H9 (cell line): ENCODE measurements at places on chromosomes 7 and 10.

GRCh38 chr10:13973742-13974141, 357.0 kb downstream of the FRMD4A start:
- DNase-seq: no peak

DNA sequence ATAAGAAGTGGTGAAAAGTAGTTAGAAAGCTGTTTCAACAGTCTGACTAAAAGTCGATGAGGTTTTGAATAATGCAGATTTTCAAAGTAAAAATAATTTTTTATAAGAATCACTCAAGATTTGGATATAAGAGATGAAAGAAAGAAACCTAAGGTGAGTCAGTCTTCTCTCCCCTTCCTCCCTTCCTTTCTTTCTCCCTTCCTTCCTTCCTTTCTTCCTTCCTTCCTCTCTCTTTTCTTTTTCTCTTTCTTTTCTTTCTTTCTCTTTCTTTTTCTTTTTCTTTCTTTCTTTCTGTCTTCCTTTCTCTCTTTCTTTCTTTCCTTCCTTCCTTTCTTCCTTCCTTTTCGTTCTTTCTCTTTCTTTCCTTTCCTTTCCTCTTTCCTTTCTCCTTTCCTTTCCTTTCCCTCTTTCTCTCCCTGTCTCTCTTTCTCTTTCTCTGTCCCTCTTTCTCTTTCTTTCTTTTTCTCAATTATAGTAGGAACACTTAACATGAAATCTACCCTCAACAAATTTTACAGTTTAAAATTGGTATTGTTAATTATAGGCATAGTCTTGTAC, 308.6 kb downstream of the ARL4A start:
- no peak for DNase-seq

GRCh38 chr7:33177876-33178275, 48.5 kb downstream of the BBS9 start:
- DNase-seq: no peak

- DNase-seq: no peak
Measured at GRCh38 chr7:29552392-29552791, 11.2 kb upstream of the PRR15 start.

DNA sequence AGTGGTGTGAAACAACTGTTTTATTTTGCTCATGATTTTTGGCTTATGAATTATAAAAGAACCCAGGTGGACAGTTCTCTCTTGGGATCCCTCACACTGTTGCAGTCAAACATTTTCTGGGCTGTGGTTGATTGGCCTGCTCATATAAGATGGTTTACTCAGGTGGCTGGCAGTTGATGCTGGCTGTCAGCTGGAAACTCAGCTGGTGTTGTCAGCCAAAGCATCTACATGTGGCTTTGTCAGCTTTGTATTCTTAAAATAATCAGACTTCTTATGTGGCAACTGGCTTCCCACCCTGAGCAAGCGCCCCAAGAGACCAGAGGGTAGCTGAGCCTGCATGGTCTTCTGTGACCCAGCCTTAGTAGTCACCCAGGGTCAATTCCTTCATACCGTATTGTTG, 534.7 kb downstream of the NRG3 start:
- DNase-seq: no peak

GRCh38 chr7:84113286-84113685, 81.3 kb downstream of the SEMA3A start:
- DNase-seq: no peak

- no peak for DNase-seq
Measured at GRCh38 chr10:110372656-110373055, 67.9 kb upstream of the SMNDC1 start.

DNA sequence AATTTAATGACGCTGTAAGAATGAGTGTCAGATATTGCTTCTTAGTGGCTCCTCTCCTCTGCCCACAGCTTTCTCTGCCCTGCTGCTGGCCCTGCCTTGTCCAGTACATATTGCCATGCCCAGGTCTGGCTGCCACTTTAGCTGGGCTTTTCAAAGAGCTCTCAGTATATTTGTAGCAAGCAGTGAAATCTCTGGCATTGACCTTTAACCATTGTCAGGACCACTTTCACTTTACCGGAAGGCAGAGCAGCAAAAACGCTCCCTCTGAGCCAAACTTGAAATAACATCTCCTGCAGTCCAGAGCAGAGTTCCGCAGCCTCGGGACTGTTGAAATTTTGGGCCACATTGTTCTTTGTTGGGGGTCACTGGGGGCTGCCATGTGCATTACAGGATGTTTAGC, 13.8 kb downstream of the PDSS1 start:
- no peak for DNase-seq

GRCh38 chr10:119478111-119478802, 64.3 kb downstream of the RGS10 start:
- DNase-seq: no peak

DNA sequence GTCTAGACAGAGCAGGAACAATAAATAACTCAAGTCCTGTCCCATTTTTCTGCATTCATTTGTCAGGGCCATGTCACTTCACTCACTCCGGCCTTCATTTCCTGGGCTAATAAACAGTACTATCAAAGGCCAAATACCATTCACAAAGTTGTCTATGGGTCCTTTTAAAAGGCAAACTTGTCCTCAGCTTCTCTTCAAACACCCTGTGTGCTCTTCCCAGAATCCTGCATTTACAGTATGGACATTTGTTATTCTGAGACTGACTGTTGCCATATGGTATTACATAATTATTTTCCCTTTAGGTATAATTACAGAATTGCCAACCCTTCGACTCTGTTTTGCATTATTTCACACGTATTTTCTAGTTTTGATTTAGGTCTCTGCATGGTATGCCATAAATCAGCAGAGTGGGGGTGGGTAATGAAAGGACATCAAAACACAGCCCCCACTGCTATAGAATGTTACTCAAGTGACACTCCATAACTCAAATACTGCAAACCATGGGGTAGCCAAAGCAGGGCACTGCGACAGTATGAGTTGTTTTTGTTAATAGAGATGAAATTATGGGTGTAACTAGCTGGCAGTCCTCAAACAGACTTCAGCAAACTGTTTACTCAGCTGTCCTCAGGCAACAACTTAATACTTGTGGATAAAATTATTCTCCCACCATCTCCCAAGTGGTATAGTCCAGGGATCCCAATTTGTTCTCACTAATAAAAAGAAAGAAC, 183.7 kb downstream of the TRIL start:
- DNase-seq: no peak

DNA sequence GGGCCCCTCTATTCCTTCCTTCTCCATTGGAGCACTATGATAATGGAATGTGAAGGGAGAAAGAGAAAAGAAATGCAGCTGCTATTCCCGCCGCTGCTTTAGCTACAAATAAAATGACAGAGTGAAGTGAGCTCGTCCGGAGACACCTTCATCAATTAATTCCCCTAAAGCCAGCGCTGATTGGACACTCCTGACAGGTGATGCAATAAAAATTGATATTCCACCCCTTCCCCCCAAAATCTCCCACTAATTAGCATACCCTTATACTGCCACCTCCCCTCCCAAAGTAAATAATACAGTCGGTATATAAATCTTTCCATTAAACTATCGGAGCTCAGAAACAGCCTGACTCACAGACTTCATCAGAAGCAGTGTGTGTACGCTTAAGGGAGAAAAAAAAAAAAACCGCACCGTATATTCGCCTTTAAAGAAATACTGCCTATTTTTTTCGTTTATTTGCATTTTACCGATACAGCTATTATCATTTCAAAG, 7.3 kb downstream of the SKIDA1 start:
- DNase-seq: no peak

GRCh38 chr7:51606601-51607154, 290.1 kb upstream of the COBL start:
- DNase-seq: no peak

- no peak for DNase-seq
Measured at GRCh38 chr7:100546926-100547800, 8.2 kb downstream of the AGFG2 start.

- no peak for DNase-seq
Measured at GRCh38 chr7:74674166-74674565, 16.6 kb downstream of the GTF2I start.

GRCh38 chr10:132549371-132549770, 11.8 kb downstream of the INPP5A start:
- no peak for DNase-seq

DNA sequence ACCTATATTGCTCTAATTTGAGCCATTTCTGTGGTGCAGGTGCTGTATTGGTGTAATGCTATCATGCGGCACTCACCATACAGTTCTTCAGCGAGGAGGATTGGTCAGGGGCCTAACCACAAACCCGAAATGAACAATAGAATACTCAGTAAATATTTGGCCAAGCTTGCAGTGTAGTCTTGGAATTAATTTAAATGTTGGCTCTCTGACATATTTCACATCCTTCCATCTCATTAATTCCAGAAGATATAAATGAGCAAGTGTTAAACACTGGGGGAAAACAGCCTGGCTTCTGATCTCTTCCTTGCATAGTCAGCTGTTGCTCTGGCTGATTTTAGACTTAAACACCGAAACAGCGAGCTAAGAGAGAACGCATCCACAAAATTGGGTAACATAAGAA, 663.1 kb upstream of the GHITM start:
- DNase-seq: no peak

DNA sequence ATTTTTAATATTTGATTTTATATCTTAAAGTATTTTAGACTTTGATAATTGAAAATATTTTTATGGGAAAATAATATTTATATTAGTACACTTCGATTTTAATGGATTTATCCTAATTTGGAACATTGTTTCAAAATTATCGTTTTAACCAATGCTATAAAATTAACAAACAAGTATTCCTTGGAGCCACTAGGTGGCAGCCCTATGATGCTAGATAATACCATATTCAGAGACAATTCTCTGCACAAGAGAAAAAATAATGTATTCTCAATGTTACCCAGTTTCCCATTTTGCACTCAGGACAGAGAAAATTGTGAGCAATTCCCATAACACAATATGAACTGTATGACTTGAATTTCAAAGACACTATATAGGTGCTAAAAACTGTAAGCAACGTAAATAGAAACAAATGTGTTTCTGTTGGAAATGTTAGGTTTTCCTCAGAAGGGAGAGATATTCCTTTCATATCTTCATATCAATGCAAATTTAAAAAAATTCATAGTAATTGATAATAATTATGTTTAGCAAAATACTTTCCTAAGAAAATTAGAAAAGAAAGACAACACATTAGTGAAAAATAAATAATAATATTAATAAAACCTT, 237.8 kb downstream of the SEMA3E start:
- DNase-seq: no peak

DNA sequence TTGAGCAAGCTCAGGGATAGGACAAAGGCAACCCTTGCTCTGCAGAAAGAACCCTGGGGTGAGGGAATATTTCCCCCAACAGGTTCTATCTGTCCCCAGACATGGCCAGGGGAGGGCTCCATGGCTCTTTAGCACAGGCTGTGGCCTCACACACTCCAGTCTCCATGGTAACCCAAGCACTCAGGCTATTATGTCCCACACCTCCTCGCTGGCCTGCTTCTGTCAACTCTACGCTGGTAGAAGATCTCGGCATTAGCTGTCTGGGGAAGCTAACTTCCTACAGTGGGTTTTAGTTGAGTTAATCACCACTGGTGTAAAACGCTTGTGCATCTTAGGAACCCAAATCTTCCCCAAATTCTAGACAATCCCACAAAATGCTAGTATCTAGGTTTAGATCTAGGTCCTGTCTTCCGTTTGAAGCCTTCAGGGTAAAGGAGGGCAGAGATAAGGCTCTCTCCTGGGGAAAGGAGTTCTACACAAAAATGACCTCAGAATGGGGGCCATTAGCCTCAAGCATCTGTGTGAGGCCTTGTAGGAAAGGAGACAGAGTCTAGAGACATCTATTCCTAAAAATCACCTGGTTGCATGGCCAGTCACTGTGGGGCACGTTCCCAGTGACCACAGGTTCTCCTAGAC, 36.7 kb upstream of the SLIT1 start:
- DNase-seq: peak; percentile 71

DNA sequence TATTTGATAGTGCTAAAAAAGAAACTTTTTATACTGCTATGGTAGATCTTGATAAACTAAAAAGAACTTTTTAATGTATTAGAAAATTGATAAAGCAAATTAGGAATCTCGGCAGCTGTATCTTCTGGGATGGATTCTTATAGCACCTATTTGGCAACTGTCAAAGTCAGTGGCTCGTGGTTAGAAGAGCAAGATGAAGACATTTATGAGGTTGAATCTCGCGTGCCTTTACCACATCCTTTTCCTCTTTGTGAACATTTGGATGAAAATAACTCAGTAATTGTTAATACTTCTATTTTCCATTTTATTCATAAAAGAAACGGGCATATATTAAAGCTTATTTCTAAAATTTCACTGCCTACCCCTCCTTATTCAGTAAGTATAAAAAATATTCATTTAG, 76.2 kb downstream of the CYP51A1 start:
- no peak for DNase-seq

- DNase-seq: peak; percentile 75
Measured at GRCh38 chr10:43202224-43202656, 64.0 kb downstream of the CSGALNACT2 start.

DNA sequence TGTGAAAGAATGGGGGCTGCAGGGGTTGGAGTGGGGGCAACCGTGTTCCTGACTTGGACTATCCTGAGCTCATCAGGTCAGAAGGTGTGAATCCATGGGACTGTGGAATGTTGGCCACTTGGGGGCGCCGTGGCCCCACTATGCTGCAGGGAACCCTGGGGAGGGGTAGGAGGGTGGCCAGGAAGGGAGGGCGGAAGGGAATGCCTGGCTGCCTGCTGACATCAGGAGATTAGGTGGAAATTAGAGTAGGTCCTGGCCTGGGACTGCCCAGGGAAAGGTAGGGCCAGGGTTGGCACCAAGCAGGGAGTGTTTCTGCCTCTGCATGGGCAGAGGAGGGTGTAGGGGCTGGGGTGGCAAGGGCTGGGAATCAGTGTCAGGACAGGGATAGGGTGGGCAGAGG, 65.8 kb upstream of the PRSS58 start:
- peak; percentile 88 for DNase-seq

DNA sequence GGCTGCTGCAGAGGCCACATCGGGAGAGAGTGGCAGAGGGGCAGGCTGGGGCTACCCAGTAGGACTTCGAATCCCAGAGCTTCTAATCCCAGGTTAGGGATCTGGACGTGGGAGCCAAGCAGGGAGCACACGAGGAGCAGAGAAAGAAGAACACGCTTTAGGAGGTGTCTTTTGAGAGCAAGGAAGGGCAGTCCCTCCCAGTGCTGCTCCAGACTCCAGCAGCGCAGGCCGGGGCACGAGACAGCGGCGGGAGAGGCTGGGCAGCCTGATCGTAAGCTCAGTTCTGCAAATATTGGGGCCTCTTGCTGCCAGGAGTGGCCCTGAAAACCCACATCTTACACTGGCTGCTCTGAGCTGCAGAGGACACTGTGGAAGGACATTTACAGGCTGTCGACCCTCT, 75.9 kb downstream of the HIPK2 start:
- no peak for DNase-seq

DNA sequence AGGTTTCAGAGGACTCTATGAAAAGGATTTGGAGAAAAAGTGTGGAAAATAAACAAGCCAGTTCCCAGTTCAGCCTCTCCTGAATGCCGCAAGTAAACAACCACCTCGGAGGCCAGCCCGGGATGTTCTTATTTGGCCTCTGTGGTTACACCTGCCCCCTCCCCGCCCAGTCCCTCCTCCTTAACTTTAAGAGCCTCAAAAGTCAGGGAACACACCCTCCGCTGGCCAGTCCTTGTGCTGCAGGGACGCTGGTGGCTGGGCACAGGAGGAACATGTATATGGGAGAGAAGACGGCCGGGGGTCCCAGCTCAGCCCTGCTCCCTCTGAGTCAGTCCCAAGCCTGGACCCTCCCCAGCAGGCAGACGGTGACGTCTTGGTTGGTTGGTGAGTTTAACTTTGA, 6.1 kb downstream of the CHST3 start:
- DNase-seq: peak; percentile 83

GRCh38 chr7:113731571-113731970, 187.2 kb downstream of the PPP1R3A start:
- no peak for DNase-seq
